ENCODE measurements at places on chromosomes 7 and 10.
A peak's percentile ranks its signal among the peaks of the same experiment; 100 is the strongest.

- DNase-seq, result no peak
Observed at GRCh38 chr10:75424571-75424970, 6.9 kb upstream of the LRMDA start.

GRCh38 chr10:103791858-103792257 lies 63.5 kb downstream of the SH3PXD2A start:
- no peak for DNase-seq

DNA sequence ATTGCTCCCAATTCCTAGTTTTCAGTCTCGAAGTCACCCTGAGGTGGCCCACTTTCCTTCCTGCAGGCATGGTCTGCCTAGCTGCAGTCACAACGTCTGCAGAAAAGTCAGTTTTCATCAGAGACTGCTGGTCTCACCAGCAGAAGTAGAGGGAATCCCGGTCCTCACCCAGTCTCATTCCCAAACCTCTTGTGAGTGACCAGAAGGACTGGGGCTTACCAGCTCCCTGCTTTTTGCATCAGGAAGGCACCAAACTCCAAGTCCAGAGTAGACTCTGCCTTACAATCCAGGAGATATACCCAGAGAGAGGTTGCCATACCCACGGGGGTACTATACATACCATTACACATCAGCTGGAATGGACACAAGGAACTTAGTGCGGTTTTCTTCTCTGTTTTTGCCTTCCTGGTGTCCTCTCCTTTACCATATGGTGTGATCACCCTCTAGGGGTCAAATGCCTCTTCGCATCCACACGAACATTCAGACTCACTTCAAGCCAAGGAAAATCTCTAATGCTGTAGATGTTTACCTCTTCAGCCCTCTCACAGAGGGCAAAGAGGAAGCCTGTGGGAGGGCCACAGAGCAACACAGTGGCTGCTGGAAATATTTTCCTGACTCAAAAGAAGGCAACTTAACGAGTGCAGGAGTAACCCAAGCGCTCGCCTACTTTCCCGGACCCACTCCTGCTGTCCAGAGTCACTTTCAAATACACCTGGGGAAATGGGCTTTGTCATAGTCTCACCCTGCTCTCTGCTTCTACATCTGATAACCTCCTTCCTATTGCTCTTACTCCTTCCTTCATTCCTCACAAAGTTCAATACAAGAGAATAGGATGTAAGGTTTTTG lies 220.9 kb downstream of the C7orf25 start:
- DNase-seq, result no peak

DNA sequence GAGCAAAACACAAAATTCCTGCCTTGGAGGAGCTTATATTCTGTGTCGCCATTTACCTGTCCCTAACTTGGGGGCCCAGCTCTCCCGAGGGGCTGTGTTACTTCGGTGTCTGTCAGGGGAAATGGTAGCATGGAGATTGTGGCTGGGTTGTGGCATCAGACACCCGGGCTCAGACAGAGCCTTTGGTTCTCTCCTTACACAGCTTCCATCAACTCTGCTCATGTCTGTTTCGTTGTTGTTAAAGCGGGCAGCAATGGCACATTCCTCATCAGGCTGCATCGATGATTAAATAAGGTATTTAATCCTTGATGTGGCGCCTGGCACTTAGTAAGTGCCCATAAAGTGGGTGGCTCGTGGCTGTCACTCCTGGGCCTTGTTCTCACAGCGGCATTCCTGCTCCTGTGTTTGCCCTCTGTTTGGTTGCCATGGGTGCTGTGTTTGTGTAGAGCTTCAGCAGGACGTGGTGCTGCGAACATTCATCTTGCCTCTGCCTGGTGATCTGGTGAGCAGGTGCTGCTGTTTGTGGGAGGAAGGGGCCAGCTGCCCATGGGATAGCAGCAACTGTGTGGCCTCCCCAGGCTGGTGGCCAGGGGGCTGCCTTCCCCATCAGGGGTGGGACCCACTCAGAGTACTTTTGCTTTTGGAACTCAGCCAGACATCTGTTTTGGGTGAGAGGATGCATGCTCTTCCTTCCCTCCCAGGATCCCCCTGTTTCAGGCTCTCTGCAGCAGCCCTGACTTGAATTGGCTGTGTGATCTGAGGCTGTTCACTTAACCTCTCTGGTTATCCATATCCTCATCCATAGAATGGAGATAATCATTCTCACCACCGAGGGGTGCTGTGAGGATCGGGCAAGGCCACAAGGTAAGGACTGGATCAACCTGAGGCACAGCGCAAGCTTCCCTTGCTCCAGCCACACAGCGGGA lies 207.2 kb upstream of the SVIL start:
- no peak for DNase-seq

GRCh38 chr10:73478636-73479035 lies 17.2 kb downstream of the PPP3CB start:
- DNase-seq, result no peak

GRCh38 chr10:81950358-81950757 lies 75.4 kb downstream of the NRG3 start:
- no peak for DNase-seq

DNA sequence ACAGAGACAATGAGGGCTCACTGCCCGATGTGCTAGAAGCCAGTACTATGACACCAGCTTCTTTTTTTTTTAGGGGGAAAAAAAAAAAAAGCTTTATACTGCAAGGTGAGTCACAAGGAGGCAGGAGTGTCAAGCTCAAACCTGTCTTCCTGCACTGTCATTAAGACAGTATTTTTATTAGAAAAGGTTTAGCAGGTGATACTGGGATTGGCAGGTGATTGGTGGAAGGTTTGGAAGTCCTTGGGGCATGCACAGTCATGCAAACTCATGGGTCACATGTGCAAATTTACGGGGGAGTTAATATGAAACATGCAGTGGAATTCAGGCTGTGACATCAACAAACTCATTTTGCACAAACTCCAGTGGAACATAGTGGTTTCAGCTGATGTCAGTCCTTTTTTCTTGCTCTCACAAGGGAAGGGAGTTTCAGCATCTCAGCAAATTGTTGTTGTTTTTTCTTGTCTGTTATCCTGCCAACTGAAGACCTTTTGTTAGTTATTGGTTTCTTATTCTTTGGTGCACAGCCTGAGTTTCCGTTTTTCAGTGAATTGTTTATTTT lies 530.6 kb downstream of the ANKRD7 start:
- no peak for DNase-seq

DNA sequence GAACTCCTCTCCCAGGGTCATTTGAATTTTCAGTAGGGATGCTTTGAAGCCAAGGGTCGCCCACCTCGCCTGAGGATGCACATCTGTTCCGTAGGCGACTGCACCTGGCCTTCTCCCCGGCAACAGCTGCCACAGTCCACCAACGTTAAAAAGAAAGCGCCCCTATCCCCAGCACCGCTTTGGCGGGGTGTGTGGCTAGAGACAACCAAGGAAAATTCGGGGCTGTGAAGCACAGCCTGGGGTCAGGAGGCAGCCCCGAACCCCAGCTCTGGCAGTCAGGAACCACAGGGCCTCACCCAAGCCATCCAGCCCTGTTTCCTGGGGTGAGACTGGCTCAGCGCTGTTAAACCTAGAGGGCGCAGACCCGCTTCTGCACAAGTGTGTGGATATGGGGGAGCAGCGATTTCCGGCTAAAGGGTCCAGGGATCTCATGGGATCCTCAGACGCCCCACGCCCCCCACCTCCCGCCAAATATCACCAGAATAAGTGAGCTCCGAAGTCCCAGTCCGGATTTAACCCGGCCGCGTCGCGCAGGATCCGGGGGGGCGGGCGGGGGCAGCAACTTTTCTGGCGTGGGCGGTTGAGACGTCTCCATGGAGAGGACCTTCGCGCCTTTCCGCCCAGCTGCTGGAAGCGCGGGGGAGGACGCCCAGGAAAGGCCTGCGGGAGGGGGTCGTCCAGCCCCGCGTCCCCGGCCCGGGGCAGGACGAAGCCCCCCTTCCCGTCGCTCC lies 822 bp downstream of the ZC3HAV1L start:
- DNase-seq, result peak; percentile 19

GRCh38 chr10:83908506-83908905 lies 230.8 kb upstream of the GHITM start:
- DNase-seq, result no peak

- no peak for DNase-seq
Observed at GRCh38 chr7:81031996-81032395, 113.1 kb upstream of the SEMA3C start.

- peak; percentile 53 for DNase-seq
Observed at GRCh38 chr7:87600130-87601124, at the start of gene ABCB1. Gene ABCB1, minus strand, starts transcription at chr7:87600884. Its CDS starts 700 bp downstream, at chr7:87600184.

GRCh38 chr7:20114468-20114867 lies 102.7 kb downstream of the MACC1 start:
- DNase-seq, result no peak

- DNase-seq, result no peak
Observed at GRCh38 chr10:14415676-14416307, 85.1 kb upstream of the FRMD4A start.

DNA sequence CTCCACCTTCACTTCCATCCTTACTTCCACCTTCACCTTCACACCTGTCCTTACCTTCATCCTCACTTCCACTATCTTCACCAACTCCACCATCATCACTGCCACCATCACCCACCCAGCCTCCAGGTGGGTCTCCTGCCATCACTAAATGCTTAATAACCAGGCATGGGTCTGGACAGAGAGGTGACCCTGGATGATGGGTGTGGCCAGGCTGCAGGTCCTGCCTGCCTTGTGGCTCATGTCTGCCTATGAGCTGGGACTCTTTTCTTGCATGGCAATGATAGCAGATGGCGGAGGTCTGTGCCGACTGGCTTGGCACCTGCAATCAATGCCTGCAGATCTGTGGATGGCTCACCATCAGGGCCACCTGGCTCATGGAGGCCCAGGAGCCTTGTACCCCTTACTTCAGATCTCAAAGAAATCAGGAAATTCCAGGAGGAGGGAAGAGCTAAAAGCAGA lies 60.1 kb upstream of the ELN start:
- DNase-seq, result no peak

GRCh38 chr7:1729773-1730172 lies 59.7 kb downstream of the ELFN1 start:
- no peak for DNase-seq

GRCh38 chr7:95874541-95875265 lies 102.3 kb downstream of the DYNC1I1 start:
- no peak for DNase-seq

DNA sequence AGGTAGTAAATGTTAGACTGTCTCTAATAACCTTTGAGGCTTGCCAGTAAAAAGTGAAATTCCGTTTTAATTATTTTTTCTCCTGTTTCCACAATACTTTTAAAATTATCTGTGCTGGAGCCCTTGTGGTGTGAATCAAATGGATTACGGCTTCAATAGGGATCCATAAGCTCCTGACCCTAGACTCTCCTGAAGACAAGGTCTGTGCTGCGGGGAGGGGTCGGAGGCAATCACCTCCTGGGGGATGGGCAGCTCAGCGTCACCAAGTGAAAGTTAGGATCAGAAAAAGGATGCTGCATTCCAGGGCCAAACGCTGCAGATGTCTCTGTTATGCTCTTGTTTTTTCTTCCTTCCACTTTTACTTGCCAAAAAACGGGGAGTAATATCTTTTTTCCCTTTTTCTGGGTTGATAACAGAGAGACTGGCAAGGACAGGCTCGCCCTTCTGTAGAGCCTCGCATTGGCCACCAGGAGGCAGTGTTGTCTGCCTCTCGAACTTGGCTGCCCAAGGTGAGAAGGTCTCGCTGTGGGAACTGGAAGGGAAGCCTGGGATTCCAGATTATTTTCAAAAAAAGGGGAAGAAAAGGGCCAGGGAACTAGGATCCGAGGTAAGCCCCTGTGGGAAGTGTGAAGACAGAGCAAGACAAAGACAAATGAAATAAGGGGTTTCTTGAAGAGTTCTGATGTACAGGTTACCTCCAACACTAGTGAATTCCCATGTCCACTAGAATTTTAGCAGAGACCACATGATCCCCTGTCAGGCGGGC lies 621.9 kb downstream of the ACTR3B start:
- no peak for DNase-seq
